H1 (cell line): ENCODE measurements at places on chromosomes 12 and 14.
A peak's percentile ranks its signal among the peaks of the same experiment; 100 is the strongest.

- DNase-seq, result peak; percentile 49
Measured at GRCh38 chr14:21309238-21309636, 29.4 kb downstream of the RPGRIP1 start.

GRCh38 chr12:104991565-104992128 lies 5.5 kb downstream of the NOPCHAP1 start:
- DNase-seq, result no peak

DNA sequence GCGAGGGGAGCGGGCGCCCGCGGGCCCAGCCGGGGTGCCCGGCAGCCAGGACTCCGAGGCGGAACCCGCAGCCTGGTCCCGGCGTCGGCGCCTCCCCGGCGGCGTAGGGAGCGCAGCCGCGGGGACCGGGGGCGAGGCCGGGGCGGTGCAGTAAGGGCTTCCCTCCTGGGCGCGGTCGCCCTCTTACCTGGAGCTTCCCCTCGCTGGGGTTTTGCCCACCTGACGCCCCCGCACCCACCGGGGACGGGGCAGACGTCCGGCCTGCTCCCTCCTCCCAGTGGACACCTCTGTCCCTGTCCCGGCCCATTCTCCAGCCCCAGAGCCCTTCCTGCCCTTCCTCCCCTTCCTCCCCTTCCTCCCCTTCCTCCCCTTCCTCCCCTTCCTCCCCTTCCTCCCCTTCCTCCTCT lies 413 bp upstream of the TUBA1C start:
- DNase-seq, result no peak

DNA sequence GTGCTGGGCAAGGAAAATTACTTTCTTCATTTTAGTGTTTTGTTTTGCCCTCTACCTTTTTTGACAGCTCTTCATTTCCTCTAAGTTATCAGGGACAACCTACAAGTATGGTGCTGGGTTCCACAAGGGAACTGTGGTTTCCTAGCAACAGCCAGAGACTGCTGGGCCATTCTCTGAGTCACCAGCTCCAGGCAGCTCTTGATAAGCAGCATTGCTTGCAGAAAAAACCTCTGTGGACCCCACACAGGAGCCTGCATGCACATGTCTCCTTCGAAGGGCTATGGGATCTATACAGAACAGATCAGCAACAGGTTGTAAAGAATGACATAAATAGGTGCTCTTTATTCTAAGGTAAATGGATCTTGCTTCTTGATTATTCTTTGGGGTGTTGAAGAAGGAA lies 81.0 kb upstream of the CCDC196 start:
- no peak for DNase-seq

DNA sequence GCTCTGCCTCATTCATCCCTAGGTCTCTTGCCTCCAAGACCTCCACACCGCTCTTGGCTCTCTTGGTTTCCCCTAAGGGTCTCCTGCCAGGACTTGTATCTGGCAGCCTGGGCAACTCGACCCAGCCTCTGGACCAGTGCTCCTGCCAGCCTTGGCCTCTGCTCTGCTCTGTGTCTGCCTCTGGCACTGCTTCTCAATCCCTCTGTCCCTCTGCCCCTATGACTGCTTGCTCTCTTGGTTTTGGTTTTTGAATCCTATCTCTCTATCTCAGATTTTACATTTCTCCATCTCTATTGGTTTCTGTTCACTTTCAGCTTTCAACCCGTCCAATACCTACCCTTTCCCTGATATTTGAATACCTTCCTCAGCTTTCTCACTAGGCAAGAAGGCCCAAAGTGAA lies 6.3 kb downstream of the ITGA5 start:
- DNase-seq, result no peak

GRCh38 chr14:62373944-62374343 lies 611.7 kb downstream of the SNAPC1 start:
- DNase-seq, result no peak

DNA sequence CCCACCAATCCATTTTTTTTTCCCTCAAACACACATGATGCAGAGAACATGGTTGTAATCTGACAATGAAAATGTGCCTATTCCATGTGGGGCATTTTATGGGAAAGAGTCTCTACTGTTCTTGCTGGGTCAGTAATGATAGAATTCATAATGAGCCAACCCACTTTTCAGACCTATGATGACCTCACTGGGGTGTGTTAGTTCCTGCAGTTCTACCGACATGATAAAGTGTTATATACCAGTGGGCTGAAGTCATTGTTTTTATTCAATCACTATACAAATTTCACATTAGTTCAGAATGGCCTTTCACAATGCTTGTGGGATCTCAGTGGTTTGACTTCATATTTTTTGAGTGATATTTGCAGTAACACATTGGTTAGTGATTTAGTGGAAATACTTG lies 47.5 kb downstream of the PPFIBP1 start:
- no peak for DNase-seq

DNA sequence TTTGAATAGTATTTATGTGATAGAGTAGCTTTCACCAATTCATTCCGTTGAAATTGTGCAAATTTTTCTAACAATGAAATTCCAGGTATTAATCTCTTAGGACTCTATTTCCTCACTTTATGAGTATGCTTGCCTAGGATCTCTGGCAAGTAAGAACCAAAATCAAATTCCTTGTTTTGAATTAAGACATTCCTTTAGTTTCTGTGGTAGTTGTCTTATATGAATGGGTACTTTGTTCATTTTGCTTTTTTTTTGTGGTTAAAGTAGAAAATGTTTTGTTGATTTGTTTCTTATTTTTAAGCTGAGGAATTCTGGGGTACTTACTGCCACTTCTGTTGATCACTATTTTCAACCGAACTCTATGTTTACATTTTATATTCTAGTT lies 59.8 kb downstream of the KITLG start:
- no peak for DNase-seq

DNA sequence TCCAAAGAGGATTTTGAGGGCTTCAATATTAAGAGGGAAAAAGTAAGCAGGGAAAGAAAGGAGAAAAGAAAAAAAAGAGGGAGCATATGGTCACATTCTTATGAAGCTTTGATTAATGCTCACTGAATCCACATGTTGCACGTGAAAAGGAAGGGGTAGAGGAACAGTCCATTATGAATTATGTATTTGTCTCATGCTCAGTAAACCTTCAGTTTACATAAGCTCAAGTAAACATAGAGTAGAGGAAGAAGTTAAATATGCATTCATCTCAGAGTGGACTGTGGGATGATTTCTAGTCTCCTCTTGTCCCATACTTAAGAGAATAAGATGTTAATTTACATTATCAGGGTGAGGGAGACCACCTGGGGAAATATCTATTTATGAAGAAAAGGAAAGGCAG lies 334.5 kb downstream of the IPO8 start:
- DNase-seq, result no peak

GRCh38 chr14:45083617-45083975 lies 320 bp upstream of the PRPF39 start:
- DNase-seq, result no peak

- DNase-seq, result no peak
Measured at GRCh38 chr12:66963901-66964300, 285.0 kb upstream of the GRIP1 start.

- DNase-seq, result no peak
Measured at GRCh38 chr12:91177381-91177780, 5.2 kb downstream of the DCN start.

DNA sequence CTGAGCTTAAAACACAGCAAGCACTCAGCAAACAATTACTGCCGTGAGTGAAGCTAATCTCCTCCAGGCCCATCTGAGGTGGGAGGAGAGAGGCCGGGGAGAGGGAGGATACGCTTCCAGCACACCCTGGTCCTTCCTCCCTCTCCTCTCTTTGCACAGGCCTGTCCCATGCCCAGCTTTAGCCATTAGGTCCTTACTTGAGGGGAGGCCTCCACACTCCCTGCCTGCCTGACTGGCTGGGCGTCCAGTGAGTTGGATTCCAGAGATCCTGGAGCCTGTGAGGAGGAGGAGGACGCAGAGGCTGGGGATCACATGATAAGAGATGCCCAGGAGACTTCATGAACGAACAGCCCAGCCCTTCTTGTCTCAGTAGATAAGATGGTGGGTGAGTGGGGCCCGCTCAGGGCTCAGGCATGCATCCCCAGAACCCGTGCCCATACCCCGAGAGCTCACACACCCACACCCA lies 65.1 kb upstream of the NCOR2 start:
- no peak for DNase-seq

GRCh38 chr12:122503147-122503751 lies 2.5 kb upstream of the ZCCHC8 start:
- no peak for DNase-seq

- DNase-seq, result no peak
Measured at GRCh38 chr12:120116441-120116791, at the start of gene RAB35. Gene RAB35 (minus strand): TSS chr12:120116753. CDS start chr12:120116650, 103 bp downstream.

GRCh38 chr14:60249321-60250256 lies 568 bp downstream of the PPM1A start:
- DNase-seq, result no peak

GRCh38 chr12:13539051-13539450 lies 342.5 kb downstream of the EMP1 start:
- DNase-seq, result no peak

DNA sequence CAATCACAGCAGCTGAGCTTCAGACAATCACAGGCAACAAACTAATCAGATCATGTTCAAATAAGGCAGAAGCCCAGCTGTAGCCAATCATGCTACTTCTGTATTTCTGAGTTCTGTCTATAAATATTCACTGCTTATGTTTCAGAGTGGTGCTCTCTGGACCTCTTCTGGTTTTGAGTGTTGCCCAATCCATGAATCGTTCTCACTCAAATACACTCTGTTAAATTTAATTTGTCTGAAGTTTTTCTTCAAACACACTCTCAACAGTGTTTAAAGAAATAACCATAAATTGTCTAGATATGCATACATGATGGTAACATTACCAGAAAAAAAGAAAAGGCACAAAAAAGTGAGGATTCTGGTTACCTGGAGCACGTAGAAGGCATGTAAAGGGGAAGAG lies 77.9 kb upstream of the BBS10 start:
- no peak for DNase-seq

DNA sequence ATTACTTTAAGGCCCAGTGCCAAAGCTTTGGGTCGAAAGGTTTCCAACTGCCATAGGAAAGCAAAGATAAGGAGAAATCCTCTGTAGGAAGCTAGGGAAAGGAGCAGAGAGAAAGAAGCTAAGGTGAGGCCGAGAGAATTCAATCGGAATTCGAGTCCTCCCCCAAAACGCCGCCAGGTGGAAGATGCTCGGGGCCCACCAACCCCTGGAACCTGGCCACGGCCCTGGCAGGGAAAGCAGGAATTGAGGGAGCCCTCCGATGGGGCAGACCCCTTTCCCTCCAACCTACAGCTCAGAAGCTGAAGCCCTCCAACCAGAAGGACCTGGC lies 498 bp downstream of the GMFB start:
- DNase-seq, result no peak

DNA sequence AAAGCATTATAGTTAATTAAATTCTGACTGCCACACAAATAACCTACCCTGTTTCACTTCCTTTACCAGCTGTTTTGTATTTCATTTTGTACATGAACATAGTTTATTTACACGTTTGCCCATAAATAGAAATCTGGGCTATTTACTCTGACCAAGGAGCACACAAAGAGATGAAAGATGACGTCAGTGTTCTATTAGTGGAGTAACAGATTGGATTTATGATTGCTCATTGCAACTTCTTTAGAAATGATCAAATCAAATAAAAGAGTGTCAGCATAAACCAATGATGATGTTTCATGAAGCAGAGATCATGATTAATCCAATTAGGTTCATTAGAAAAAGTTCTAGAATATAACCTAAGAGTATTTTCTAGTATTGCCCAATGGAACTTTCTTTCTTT lies 12.0 kb upstream of the RTL1 start:
- DNase-seq, result no peak

DNA sequence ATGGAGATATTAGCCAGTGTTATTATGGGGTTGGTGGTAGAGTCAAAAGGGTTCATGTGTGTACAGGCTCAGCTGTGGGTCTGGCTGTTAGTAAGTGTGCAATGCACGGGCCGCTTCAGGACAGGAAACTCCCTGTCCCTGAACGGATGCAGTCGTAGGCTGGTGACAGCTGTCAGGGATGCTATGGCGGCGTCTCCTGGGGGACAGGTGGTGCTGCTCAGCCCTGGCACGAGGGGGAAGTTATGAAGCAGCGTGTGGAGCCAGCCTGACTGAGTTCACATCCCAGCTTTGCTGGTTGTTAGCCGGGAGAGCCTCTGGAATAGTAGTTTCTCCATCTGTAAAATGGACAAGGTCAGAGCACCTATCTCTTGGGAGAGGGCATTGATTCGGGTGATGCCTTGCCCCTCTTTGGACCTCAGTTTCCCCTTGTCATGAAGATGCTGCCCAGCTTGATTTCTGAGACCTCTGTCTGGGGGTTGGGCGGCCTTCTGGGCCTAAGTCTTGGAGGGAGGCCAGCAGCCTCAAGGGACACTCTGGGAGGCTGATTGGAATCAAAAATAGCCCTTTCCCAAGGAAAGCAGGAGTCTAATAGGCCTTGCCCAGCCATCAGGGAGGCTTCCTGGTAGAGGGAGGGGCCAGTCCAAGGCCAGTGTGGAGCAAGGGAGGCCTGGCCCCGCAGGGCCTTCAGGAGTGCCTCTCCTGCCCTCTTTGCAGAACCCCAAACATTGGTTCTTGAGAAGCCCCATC lies 7.1 kb downstream of the ASB2 start:
- DNase-seq, result no peak

GRCh38 chr14:75401361-75401760 lies 26.5 kb upstream of the JDP2 start:
- no peak for DNase-seq

- DNase-seq, result no peak
Measured at GRCh38 chr12:127964717-127965116, 302.3 kb upstream of the TMEM132C start.

GRCh38 chr14:61260939-61261776 lies 20.0 kb downstream of the TMEM30B start:
- no peak for DNase-seq

DNA sequence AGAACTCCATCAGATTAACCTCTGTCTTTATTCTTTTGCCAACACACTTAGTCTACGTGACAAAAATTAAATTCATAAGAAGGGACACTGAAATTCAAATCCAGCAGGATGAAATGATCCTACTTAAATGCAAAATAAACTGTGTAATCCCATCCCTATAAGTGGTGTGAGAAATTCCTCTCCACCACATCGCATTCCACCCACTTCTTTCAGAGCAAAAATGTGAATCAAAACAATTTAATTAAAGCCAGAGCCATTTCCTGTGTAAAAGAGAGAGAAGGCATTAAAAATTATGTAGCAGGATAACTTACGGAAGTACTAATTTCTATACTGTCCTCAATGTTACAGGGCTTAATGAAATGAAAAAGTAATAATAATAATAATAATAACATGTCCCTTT lies 844.3 kb downstream of the GALC start:
- DNase-seq, result no peak

GRCh38 chr12:132014915-132015280 lies 65.2 kb downstream of the EP400 start:
- no peak for DNase-seq

GRCh38 chr12:59196989-59197388 lies 276.7 kb upstream of the LRIG3 start:
- DNase-seq, result no peak

- DNase-seq, result no peak
Measured at GRCh38 chr14:77264466-77265186, 6.4 kb downstream of the NGB start.
